ENCODE measurements at places on chromosomes 1 and 21. TPM values are rescaled to one million over a fixed set of nuclear protein-coding genes. Genes with fewer than 3 reads are reported as not detected.

Gene LRRC71
- total RNA-seq: not detected

Gene FCRL4
- total RNA-seq: not detected

Gene CACHD1
- total RNA-seq: 3.2 TPM

Gene CYP4A22
- not detected for total RNA-seq

Gene CRYAA
- total RNA-seq: not detected

Gene ADORA3
- total RNA-seq: not detected

Gene CD1E
- total RNA-seq: not detected

Gene ABCA4
- 0.55 TPM for total RNA-seq

Gene IVL
- not detected for total RNA-seq

Gene SEMA4A
- total RNA-seq: 2.6 TPM

Gene PRRX1
- 9.2 TPM for total RNA-seq

Gene TCHH
- total RNA-seq: not detected

Gene IFNLR1
- total RNA-seq: 37.4 TPM

- DNase-seq: no peak
Measured at GRCh38 chr1:8002921-8003320, 23.2 kb downstream of the ERRFI1 start.

DNA sequence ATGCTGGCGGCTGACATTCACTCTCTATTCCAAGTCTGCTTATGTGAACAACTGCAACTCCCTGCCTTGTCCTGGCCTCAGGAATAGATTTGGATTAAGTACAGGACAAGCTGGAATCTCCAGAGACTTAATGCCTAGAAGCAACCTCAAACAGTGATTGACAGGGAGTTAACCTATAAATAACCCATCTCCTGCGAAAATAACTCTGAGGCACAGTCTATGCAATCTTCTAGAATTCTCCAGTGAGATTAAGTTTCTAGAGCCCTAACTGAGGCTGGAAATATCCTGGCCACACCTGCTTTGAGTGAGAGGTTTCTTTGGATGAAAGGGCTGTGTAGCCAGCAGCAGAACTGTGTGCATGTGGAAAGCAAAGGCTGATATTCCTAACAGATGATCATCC, 25.3 kb upstream of the ATP1A1 start:
- no peak for DNase-seq

DNA sequence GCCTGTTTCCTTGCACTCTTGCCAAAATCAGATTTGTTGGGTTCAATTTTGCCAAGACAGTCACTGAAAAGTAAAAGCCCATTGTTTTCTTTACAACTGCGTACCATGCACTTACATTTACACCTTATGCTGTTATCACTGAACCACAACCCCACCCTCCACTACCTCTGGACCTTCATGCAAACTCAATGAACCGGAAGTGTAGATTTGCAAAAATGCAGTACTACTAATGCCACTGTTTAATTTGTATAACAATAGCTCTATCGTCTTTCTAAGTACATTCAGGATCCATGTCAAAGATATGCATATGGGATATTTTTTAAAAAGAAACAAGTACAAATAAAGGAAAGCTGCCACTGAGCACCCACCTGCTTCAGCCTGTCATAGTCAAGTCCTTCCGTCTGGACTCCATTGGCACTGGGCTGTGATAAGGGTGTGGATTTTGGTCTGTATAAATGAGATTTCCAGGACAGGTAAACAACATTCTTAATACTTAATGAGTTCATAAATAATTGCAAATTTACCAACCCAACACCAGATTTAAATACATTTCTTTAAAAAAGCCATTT, 72.9 kb upstream of the LBR start:
- DNase-seq: no peak

- DNase-seq: no peak
Measured at GRCh38 chr1:228810878-228811711, 75.8 kb downstream of the RHOU start.

DNA sequence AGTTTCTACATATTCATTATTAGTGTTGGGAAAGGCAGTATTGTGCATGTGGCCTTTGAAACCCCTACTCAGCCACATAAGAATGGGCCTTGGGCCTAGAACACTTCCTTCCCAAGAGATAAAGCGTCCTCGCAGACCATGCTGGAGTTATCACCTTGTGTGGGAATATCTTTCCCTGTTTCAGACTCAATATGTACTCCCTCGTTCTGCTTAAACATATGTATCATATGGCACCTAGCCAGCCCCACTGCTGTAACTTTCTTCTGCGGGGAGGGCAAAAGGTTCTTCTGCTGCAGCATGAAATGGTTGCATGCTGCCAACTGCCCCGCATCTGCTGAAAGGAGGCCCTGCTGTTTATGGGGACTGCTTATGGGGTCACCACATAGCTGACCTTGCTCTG, 92.0 kb downstream of the CRB1 start:
- DNase-seq: no peak

DNA sequence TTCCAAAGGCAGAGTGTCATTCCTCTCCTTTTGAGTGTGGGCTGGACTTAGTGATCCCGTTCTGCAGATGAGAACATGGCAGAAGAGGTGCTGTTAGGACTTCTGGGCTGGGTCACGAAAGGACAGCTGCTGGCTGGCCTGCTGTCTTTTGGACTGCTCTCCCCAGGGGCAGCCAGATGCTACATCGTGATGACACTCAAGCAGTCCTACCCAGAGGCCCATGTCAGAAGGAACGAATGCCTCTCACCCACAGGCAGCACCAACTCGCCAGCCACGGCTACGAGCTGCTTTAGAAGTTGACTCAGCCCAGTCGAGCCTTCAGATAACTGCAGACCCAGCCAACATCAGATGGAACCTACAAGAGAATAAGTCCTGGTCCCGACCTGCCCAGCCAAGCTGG, 156.5 kb downstream of the KCNJ6 start:
- DNase-seq: no peak

DNA sequence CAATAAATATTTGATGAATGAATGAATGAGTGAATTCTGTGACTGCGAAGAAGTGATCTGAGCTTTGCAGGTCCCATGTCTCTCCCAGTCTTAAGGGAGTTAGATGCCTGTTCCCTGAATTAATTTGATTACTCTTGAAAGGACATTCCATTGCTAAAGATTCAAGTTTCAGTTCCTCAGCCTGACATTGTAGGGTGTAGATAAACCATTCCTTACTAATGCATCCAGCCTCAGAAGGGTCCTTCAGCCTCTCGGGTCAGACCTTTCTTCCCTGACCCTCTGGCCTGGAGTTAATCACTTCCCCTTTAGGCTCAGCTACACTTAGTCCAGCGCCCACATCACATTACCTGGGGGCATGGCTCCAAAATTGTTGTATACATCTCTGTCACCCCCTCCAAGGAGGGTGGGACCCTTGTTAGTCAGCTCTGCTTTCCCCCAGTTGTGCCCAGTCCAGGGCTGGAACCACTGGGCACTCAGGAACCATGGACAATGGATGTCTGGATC, 2.6 kb downstream of the INSRR start:
- no peak for DNase-seq

GRCh38 chr1:160081261-160081936, at the start of gene KCNJ9:
TSS of gene KCNJ9 (plus strand) at chr1:160081538. CDS start at chr1:160084031, 2,493 bp downstream.
- no peak for DNase-seq

- no peak for DNase-seq
Measured at GRCh38 chr1:9368356-9368755, 75.7 kb downstream of the SPSB1 start.

DNA sequence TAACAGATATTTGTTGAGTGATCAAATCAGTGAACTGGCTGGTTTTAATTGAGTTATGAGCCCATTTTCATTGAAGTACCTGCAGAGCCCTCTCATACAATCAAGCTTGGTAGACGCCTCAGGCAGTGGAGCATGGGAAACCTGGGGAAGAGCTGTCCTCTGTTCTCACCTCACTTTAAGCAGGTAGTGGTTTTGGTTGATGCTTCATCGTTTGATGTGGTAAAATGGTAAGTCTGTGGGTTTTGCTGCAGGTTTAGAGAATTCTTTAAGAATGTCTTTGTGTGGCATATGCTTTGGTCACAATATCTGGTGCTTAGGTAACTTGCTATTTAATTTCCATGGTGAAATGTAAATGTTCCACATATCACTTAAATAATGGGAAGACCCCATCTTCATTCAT, 10.0 kb downstream of the LAMC1 start:
- no peak for DNase-seq

- no peak for DNase-seq
Measured at GRCh38 chr1:119687434-119688079, 24.2 kb upstream of the PHGDH start.

DNA sequence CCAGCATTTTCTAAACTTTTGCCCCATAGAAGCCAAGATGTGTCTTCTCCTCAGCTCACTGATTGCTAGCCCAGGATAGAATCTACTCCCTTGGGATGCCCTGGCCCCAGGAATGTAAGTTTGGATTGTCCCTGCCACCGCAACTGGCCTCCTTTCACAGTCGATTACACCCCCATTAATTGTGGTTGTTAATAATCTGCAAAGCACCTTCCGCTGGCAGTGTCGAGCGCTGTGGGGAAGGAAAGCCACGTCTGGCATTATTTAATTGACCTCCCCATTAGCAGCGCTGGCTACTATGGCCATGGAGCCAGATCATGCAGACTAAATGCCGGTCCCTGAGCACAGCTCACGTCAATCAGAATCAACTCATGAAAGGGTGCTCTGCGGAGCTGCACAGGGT, 597.3 kb upstream of the PLXNA2 start:
- no peak for DNase-seq

- no peak for DNase-seq
Measured at GRCh38 chr21:40752125-40752524, 94.8 kb downstream of the DSCAM start.

- DNase-seq: no peak
Measured at GRCh38 chr1:48543854-48544253, 71.8 kb upstream of the SPATA6 start.

- no peak for DNase-seq
Measured at GRCh38 chr1:179206812-179207211, 22.7 kb downstream of the ABL2 start.

- DNase-seq: no peak
Measured at GRCh38 chr1:55338448-55338820, 123.3 kb upstream of the USP24 start.

- DNase-seq: no peak
Measured at GRCh38 chr1:58094221-58094620, 452.3 kb downstream of the OMA1 start.

GRCh38 chr21:45427331-45428271, 22.6 kb downstream of the COL18A1 start:
- DNase-seq: peak; percentile 50

DNA sequence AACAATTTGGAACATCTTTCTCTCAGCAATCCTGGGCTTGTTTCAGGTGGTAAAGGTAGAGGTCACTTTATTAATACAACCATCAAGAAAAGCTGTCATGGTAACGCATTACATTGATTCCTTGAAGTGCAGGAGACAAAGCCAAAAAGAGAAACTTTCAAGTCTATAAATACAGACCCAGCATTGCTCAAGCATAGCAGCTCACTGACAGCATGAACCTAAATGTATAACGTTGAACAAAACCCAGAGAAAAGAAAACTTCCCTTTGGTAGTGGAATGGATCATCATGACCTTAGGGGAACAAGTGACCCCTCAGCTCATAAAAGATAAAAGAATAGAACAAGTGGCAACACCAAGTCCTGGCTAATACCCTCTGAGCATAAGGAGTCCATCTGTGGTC, 332.2 kb downstream of the NTNG1 start:
- no peak for DNase-seq

GRCh38 chr1:160625725-160626498, 20.9 kb downstream of the SLAMF1 start:
- DNase-seq: no peak

- no peak for DNase-seq
Measured at GRCh38 chr1:8155528-8156186, 129.5 kb upstream of the ERRFI1 start.

DNA sequence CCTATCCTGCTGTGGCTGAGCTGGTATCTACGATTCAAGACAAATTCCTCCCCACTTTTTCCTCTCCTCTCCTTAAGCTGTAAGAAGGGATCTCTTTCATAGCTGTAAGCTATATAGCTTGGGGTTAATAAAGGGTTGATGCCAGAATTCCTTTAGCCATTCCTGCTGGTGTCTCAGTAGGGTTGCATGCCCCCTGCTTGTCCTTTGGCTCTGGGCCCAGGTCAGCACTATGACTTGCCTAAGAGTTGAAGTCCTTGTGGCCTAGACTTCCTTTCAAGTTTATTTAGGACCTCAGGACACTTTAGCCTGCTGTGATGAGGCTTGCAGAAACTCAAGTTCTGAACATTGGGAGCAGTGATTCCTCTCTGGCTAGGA, 270.0 kb downstream of the AMY1C start:
- no peak for DNase-seq

DNA sequence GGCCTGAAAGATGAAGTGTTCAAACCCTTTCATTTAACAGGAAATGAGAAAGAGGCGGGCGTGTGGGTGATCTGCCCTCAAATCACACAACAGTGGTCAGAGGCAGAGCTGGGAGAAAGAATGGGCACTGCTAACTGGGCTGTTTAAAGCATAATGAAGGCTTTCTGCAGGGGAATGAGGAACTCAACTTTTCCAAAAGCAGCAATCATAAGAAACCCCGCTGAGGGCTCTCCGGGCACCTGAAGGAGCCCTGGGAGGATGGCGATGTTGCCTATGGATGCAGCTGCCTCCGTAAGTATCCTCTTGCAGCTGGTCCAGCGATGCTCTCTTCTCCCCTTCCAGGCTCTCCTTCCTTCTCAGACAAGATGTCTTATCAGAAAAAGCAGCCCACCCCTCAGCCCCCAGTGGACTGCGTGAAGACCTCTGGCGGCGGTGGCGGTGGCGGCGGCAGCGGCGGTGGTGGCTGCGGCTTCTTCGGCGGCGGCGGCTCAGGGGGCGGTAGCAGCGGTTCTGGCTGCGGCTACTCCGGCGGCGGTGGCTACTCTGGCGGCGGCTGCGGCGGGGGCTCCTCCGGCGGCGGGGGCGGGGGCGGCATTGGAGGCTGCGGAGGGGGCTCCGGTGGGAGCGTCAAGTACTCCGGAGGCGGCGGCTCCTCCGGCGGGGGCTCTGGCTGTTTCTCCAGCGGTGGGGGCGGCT, 1.2 kb downstream of the LORICRIN start:
- no peak for DNase-seq

DNA sequence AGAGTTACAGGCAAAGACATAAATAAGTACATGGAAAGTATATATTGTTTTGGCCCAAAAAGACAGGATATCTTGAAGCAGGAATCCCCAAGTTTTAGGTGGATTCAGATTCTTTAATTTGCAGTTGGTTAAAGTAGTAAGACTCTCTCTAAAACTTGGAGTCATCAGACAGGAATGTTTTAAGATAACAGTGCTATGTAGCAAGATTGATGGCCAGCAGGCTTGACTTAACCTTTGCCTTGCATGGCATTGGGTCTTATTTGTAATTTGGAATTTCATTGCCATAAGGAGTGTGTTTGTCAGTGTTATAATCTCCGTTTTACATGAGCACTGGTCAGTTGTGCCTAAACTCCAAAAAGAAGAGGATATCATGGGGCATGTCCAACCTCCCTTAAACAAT, 727.6 kb upstream of the CHRM3 start:
- no peak for DNase-seq
